Activated T-cell treated with anti-CD3 and anti-CD28 coated beads, Interleukin-2, amount 50 U/mL, for 72 hours (primary cell): ENCODE measurements at places on chromosomes 6 and 20.
A peak's percentile ranks its signal among the peaks of the same experiment; 100 is the strongest.

GRCh38 chr6:17381424-17382147, 11.8 kb upstream of the CAP2 start:
- DNase-seq: no peak

DNA sequence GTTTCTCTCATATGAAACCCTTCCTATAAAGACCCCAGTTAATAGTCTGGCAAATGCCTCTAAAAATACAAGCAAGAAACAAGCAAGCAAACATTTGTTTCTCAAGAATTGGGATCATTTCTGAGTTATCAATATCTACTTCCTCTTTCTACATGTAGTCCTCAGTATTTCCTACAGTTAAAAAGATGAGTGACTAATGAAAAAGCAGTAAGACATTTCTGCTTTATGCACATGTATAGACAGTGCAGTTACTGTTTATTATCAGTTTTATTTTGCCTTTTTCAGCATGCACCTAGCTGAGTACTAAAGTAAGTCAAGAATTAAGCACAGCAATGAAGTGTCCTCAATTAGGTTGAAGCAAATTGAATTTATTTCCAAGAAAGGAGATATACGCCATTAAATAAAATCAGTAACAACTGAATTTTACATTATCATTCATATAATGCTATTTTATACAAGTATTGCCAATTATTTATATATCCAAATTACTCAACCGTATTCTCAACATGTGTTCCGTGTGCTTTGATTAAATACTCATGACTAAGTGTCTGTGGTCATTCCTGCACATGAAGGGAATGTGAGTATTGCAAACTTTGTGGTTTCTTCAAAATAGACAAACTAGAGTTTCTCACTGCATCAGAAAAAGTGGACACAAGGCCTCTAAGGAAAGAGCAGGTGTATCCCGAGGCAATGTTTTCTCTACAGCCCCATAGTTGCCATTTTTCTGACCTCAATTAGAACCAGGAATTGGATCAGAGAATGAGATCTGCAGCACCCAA, 159.3 kb upstream of the MARCKS start:
- no peak for DNase-seq

DNA sequence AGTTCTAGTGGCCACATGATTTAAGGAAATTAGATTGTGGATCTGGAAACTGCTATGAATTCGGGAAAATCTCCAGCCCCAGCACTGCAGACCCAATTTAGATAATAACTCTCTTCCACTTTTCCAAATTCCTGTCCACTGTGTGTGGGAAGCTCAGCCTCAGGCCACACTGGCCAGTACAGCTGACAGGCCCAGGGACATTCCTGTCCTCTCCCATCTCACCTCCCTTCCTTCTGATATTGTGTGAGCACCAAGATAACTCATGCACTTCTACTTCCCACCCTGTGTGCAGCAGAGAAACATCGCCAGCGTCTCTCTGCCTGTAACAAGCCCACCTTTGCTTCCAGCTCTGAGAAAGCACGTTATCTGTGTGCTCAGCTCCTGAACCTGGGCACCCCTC, 145.1 kb upstream of the RREB1 start:
- DNase-seq: no peak

GRCh38 chr6:87199787-87200186, 44.4 kb downstream of the ZNF292 start:
- DNase-seq: no peak

- DNase-seq: no peak
Observed at GRCh38 chr6:80254716-80255115, 148.2 kb downstream of the BCKDHB start.

- DNase-seq: no peak
Observed at GRCh38 chr6:112563368-112563767, 216.2 kb downstream of the RFPL4B start.

DNA sequence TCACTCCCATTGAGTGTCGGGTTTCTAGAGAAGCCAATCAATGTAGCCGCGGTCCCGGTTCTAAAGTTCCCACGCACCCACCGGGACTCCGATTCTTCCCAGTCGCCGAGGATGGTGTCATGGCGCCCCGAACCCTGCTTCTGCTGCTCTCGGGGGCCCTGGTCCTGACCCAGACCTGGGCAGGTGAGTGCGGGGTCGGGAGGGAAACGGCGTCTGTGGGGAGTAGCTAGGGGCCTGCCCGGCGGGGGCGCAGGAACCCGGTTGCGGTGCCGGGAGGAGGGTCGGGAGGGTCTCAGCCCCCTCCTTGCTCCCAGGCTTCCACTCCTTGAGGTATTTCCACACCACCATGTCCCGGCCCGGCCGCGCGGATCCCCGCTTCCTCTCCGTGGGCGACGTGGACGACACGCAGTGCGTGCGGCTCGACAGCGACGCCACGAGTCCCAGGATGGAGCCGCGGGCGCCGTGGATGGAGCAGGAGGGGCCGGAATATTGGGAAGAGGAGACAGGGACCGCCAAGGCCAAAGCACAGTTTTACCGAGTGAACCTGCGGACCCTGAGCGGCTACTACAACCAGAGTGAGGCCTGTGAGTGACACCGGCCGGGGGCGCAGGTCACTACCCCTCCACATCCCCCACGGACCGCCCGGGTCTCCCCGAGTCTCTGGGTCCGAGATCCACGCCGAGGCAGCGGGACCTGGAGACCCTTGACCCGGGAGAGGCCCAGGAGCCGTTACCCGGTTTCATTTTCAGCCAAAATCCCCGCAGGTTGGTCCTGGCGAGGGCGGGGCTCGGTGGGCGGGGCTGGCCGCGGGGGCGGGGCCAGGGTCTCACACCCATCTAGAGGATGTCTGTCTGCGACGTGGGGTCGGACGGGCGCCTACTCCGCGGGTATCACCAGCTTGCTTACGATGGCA, 35.2 kb upstream of the HLA-G start:
- peak; percentile 63 for DNase-seq
